Activated CD4-positive, alpha-beta T cell treated with anti-CD3 and anti-CD28 coated beads, Interleukin-2, Interleukin-6, amounts not matched to agents 100 ng/mL and 50 ng/mL, durations not matched to agents 16 hours and 8 hours (primary cell): ENCODE measurements at places on chromosomes 7 and 10.

DNA sequence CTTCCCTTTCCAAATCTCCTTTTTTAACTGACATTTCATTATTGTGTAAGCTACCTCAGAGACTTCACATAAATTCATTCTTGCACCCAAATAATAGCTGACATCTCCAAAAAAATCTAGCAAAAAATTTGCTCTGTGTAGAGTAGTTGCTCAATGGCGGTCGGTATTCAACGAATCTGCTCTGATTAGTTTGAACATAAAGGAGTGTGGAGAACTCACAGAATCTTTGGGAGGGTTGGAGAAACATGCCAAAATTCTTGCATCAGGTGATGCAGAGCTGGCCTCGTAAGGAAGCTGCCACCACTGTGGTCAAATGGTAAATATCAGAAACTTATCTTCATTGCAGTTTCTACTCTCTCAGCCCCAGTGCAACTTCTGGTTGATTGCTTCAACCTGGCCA is 201.2 kb upstream of the MDFIC start:
- DNase-seq = no peak

GRCh38 chr7:81767926-81768325 is 1.9 kb downstream of the HGF start:
- DNase-seq = no peak

DNA sequence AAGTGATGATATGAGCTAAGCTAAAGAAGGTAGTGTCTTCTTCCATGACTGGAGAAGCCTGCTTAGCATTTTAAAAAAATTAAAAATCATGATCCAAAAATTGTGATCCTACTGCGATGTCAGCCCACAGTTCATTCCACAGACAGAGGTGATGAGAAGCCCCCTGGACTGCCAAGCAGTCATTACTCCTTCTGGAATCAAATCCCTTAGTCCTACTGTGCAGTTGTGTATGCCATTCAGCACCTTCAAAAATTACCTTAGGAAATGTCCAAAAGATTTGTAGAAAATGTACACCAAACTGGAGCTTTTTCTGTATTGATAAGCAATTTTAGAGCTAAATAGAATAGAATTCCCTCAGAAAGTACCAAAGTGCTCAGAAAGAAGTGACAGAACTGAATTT is 283.5 kb upstream of the NFE2L3 start:
- DNase-seq = no peak

DNA sequence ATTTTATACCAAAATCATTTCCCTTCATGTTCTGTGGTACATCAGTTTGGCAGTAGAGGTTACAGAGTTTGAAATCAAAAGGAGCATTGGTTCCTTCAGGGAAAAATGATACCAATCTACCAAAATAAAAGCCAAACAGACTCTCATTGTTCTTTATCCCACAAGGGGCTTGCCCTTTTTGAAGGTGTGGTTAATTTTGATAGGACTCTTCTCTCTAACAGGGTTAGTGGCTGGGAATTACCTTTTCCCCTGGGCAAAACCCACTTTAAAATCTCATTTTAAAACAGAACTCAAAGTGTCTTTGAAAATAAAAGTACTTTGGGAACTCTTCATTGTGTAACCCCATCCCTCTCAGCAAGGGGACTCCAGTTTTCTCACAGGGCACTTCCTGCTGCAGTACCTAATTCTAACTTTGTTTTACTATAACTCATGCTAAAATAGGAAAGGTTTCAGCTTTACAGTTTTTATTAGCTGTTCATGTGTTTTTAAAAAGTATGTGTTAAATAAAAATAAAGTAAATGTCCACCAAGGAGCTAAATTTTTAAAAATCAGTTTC is 30.6 kb downstream of the SMNDC1 start:
- no peak for DNase-seq

- DNase-seq = no peak
Measured at GRCh38 chr10:49218480-49218879, 30.3 kb upstream of the TMEM273 start.

DNA sequence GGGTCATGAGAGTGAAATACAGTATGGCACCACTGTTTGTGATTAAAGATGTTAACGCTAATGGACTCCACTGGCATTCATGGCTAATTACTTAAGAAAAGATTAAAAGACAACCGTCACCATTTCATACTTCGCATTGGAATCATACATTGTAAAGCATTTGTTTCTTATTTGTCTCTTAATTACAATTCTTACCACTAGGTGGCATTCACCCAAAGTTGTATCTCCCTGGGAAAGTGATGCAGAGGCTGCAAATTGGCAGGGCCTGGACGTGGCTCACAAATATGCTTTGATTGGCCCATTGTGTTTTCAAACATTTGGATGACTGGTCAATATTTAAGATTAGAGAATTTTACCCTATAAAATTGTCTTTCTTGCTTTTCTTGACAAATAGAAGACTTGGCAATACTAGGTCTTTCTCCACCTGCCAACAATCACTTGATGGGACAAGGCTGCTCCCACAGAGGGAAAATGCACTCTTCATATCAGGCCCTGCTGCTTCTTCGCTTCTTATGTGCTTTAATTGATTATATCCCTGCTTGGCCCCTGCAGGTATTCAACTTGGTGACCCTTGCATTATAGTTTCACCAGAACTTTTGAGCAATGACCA is 72.1 kb upstream of the STARD3NL start:
- peak; percentile 55 for DNase-seq

DNA sequence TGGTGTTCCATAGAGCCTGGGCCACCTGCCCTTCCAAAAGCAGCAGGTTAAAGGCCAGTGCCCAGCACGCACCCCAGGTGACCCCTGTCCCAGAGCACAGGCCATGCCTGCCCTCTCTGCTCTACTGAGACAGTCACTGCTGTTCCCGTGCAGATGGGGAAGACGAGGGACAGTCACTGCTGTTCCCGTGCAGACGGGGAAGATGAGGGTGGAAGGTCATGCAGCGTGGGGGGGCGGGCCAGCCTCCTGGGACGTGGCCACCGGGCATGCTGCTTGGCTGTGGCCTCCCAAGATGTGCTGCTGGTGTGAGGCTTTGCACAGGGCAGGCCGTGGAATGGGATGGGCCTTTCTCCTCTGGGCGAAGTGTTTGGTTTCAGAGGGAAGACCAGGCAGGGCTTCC is 18.4 kb downstream of the LRRC27 start:
- DNase-seq = no peak

- no peak for DNase-seq
Measured at GRCh38 chr7:138935465-138936011, 45.7 kb downstream of the KIAA1549 start.

- DNase-seq = no peak
Measured at GRCh38 chr10:188546-188945, 53.3 kb downstream of the ZMYND11 start.

DNA sequence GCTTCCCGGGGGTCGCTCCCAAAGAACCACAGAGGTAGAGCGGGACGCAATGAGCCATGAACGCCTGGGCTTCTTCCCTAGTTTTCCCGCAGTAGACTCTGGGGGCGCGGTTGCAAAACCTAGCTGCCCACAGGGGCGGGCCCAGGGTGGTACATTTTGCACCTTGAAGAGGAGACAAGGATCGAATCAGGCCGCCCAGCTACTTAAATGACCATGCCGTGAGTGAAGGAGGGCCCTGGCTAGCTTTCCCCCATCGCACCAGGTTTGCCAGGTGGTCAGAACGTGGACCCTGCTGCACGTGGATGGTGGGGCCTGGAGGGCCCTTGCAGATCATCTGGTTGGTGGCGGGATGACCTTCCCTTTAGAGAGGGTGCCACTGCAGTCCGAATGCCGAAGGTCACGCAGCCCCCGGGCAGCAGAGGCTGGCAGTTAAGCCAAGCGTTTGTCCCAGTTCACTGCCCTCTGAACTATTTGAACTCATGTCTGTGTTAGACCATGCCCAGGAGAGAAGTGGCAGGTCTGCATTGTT is 604 bp upstream of the SHTN1 start:
- no peak for DNase-seq

- DNase-seq = no peak
Measured at GRCh38 chr7:67267914-67268313, 271.3 kb downstream of the TYW1 start.

GRCh38 chr10:100286051-100287033 is at the start of gene BLOC1S2:
Gene BLOC1S2, minus strand, starts transcription at chr10:100286680. Its CDS starts 21 bp downstream, at chr10:100286659.
- DNase-seq = peak; percentile 93

- no peak for DNase-seq
Measured at GRCh38 chr10:7085913-7086589, 324.8 kb downstream of the SFMBT2 start.

DNA sequence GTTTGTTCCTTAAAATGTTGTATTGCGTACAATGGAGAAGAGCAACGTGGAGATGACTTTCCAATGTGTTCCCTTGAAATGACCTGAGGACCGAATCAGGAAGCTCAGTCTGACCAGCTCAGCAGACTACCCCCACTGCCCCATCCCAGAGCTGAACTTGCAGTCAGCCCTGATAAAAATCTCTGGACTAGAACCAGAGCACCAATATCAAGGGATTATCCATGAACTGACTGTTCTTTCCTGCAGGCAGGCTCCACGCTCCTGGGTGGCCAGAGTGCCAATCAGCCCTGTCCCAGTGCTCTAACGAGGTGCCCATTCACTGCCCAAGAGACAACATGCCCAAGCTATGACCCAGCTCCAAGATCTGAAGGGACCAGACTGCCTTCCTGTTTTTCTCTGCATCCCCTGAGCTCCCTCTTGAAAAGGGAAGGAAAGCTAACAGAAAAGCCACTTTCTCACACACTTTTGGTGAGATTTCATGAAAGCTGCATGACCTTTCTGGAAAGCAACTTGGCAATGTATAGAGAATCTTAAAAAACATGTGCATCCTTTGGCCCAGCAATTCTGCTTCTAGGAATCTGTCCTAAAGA is 130.2 kb downstream of the KCNMA1 start:
- no peak for DNase-seq
